ENCODE measurements at places on chromosomes 12 and 14. TPM values are rescaled to one million over a fixed set of nuclear protein-coding genes. Genes with fewer than 3 reads are reported as not detected.
A peak's percentile ranks its signal among the peaks of the same experiment; 100 is the strongest.

GRCh38 chr12:103820881-103821489 lies 20.0 kb downstream of the NT5DC3 start:
- no peak for DNase-seq

HOXC11 gene
- total RNA-seq = not detected

C12orf75 gene
- 57.6 TPM for total RNA-seq

DNA sequence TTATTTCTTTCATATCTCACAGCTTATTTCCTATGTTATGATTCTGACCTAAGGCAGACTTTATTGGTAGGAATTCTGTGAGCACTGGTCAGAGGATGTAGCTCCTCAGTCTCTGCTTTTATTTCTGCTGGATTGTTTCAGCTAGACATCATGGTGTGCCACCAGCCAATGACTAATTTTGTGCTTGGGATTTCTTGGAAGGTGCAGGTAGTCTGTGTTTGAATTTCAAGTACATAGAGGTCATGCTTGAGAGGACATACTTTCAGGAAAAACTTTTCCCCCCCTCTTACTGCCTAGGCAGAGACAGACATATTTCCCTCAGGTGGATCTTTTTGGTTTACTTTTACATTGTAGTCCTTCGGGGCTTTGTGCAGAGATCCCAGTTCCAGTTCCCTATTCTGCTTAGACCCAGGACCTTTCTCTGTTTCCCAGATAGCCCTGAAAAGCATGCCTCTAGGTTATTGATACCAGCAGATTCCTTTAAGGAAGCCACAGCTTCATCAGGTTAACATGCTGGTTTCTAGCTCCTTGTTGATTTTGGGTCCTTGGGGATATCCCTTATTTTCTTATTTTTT lies 28.6 kb downstream of the BRMS1L start:
- no peak for DNase-seq

- DNase-seq = no peak
Measured at GRCh38 chr14:99134516-99135046, 137.4 kb downstream of the BCL11B start.

GRCh38 chr12:5010151-5010550 lies 33.5 kb upstream of the KCNA5 start:
- no peak for DNase-seq

GLT1D1 gene
- not detected for total RNA-seq

GRCh38 chr12:3770891-3771290 lies 18.0 kb upstream of the CRACR2A start:
- no peak for DNase-seq

CLEC6A gene
- total RNA-seq = not detected

NFATC4 gene
- total RNA-seq = 11.9 TPM

- no peak for DNase-seq
Measured at GRCh38 chr12:63103494-63104131, 47.4 kb downstream of the AVPR1A start.

MFAP5 gene
- 17.9 TPM for total RNA-seq

GRCh38 chr14:93008381-93008780 lies 85.4 kb downstream of the CHGA start:
- DNase-seq = no peak

- peak; percentile 46 for DNase-seq
Measured at GRCh38 chr12:42568952-42569915, 20.3 kb downstream of the PRICKLE1 start.

GRCh38 chr12:14256555-14257169 lies 108.8 kb upstream of the ATF7IP start:
- peak; percentile 87 for DNase-seq

DNA sequence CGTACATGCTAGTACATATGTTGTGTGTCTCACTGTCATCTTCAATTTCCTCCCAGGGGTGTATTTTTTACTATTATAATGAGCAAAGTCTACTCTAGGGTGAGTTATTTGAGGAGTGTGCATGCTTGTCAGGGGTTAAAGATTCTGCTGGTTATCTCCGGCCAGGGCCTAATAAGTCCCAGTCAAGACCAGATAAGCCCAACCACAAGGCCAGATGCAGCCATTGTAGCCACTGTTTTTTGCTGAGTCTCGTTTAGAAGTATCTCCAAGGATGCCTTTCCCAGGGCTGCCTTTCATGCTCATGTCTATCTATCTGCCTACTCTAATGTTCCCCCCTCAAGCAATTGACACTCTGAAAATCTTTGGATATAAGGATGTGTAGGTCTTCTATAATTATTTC lies 300.5 kb downstream of the IPO8 start:
- DNase-seq = no peak

GRCh38 chr12:52667509-52667908 lies 12.7 kb downstream of the KRT1 start:
- DNase-seq = no peak

DNA sequence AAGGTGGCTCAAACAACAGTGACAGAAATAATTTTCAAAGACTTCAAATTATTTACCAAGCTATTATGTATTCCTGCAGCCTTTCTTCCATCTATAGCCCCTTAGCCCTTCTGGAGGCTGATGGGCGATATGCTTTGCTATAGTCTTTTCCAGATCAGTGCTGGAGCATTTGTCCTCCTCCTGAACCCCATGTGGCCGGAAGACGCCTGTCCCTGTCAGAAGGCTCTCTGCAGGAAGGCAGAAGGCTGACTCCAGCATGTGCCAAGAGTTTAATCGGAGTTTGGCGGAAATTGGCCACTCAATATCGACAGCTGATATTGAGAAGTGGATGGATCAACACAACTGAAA lies 49.3 kb upstream of the MAX start:
- no peak for DNase-seq

DNA sequence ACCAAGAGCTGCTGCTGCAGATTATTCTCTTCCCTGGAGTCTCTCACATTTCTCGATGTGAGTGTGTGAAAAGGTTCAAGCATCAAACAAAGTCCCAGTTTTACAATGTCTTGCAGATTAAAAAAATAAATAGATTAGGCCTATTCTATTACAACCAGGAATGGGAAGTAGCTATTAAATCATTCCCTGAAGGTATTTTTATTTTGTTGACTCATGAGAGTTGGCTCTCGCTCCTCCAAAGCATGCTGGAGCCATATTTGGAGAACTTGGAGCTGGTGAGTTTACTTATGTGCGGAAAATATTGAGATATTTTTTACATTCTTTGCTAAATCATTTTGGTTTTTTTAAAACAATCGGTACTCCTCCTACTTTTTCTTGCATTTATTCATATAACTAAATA lies 572.3 kb downstream of the ETNK1 start:
- no peak for DNase-seq

GRCh38 chr12:113462998-113463745 lies 8.5 kb downstream of the LHX5 start:
- DNase-seq = no peak

IL26 gene
- total RNA-seq = not detected

GRCh38 chr12:113950873-113951272 lies 15.3 kb downstream of the RBM19 start:
- no peak for DNase-seq

DNA sequence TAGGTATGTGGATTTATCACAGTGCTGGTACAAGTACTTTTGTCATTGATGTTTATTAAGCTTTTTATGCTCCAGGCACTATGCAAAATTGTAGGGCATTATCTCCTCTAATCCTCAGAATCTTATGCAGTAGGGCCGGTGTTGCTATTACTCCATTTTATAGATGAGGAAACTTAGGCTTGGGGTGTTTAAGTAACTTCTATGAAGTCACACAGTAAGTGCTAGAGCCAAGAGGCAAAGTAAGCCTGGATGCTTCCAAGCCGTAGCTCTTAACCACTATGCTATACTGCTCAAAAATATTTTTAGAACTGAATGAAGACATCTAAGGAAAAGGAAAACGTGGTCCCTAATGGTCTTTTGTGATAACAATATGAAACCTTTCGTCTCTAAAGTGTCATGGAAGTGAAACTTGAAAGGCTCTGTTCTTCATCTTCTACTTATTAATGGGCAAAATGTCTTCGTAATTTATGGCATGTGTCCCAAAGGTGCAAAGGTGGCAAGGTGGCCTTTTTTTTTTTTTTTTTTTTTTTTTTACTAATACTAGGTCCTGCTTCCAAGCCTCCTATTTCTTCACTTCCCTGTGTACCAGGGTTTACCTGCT lies 85.2 kb downstream of the ETV6 start:
- no peak for DNase-seq

PZP gene
- total RNA-seq = not detected

GRCh38 chr14:62247266-62247665 lies 485.0 kb downstream of the SNAPC1 start:
- DNase-seq = no peak

DNA sequence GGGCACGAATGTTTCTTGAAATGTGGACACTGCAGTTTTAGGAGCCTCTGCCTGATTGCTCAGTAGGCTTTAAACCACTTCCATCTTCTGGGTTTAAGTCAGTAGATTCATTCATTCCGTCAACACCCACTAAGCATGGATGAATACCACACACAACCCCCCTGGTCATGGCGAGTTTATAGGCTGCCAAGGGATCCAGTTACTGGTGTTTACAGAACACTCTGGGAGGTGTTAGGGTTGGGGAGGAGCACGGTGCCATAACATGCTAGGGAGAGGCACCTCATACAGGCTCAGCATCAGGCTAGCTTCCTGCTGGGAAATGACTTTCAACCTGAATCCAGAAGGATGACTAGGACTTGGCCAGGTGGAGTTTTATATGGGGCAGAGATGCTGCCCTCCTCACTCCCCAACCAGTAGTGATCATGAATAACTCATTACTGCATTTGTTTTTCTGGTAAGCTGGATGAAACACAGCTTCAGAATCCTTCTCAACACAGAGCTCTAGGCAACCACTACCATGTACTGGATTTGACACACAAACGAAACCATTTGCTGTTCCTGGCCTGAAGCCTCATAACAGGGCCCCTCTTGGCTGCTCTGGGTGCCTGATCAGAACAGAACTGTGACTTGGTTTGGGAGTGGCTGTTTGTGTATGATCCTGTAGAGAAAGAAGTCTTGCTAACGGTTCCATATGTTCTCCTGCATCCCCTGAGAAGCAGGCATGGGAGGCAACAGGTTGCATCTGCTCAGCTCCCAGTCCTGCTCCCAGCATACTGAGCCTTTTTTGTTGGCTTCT lies 47.9 kb downstream of the FBXW8 start:
- DNase-seq = no peak

DNA sequence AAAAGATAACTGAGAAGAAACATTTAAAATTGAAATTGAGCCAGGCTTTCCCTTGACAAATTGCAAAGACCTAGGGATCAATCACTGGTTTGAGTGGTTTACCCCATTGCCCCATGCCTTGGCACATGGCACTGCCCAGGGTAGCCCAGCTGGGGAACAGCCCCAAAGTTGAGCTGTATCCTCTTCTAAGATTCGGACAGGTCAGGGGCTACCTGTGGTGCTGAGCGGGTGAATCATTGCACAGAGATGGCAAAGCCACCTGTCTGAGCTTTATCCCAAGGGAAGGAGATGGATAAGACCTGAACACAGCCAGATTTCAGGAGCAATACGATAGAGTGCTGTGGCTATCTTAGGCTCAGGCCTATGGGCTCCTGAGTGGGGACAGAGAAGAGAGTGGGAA lies 7.0 kb downstream of the IFI27L2 start:
- DNase-seq = no peak

DNA sequence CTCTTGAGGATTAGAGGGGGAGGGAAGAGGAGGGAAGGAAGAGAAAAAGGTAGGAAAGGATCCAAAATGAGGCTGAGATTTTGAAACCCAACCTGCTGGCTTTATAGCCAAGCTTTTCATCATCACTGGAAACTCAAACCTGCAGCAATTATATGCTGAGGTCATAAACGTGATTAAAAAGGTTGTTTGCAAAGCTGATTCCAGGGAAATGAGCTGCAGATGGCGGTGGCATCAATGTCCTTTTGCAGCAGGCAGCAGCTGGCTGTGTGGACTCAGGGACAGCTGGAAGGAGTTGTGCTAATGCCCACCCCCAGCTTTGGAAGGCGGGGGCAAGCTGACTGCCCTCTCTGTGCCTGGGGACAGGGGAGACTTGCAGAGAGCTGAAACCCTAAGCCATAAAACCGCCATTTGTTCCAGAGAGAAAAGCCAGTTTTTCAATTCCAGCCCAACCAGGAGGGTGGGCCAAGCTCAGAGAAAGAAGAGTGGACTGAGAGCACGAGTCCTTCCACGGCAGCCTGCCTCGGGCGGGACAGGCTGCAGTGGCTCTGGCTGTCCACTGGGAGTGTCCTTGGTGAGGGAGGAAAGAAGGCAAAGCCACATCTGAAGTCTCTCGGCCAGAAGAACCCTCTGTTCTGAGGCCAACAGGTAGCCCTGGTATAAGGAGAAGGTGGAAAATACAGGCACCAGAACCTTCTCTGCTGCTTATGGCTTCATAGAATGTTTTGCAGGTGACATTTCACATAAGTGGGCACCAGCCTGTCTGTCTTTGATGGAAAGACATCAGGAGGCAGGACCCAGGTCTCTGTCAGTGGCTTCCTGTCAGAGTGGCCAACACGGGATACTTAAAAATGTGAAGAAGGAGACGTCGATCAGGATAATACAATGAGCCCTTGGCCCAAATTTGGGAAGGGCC lies 90.7 kb downstream of the SINHCAF start:
- peak; percentile 74 for DNase-seq

SRRM4 gene
- not detected for total RNA-seq

DNA sequence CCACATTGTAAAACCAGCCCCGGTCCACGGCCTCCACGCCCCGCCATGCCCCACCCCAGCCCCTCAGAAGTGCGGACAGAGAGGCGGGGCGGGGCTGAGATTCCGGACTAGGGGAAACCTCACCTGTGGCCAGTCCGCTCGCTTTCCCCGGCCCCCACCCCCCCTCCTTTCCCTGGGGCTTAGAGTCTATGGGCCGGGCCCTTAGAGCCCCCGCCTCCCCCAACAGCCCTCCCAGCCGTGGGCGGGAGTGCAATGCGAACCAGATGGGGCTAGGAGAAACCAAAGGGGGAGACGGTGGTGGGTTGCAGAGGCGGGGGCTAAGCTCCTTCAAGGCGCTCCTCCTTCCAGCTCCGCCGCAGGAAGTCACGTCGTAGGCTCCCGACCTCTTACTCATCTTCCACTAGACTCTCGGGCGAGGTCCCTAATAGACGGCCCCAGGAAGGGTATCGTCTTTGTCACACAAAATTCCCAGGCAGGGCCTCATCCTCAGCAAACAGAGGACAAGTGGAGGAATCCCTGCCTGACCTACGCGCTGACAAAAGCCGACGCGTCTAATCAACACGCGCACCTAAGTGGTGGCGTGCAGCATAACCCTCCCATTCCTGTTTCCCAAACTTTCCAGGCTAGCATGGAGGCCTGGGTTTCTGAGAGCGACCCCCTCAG lies 1.1 kb upstream of the NAB2 start:
- DNase-seq = peak; percentile 80

GRCh38 chr12:121023799-121024198 lies 7.5 kb upstream of the C12orf43 start:
- no peak for DNase-seq

DDX23 gene
- 37.4 TPM for total RNA-seq
